ENCODE measurements at places on chromosomes 5 and 9. TPM values are rescaled to one million over a fixed set of nuclear protein-coding genes. Genes with fewer than 3 reads are reported as not detected.

The ZBTB6 gene
- polyA plus RNA-seq, result 15.1 TPM

The TNFSF15 gene
- 7.5 TPM for polyA plus RNA-seq

The GZMA gene
- polyA plus RNA-seq, result 0.37 TPM

The SPATA31C1 gene
- polyA plus RNA-seq, result 0.58 TPM

The OBP2B gene
- polyA plus RNA-seq, result not detected

The ESM1 gene
- polyA plus RNA-seq, result 8.8 TPM

The FBLL1 gene
- 0.48 TPM for polyA plus RNA-seq

The ENTPD2 gene
- 4.7 TPM for polyA plus RNA-seq

The OLFML2A gene
- polyA plus RNA-seq, result 18.7 TPM

The LCNL1 gene
- 0.43 TPM for polyA plus RNA-seq

GRCh38 chr5:125829349-125829748 is 593.9 kb upstream of the GRAMD2B start:
- no peak for DNase-seq

DNA sequence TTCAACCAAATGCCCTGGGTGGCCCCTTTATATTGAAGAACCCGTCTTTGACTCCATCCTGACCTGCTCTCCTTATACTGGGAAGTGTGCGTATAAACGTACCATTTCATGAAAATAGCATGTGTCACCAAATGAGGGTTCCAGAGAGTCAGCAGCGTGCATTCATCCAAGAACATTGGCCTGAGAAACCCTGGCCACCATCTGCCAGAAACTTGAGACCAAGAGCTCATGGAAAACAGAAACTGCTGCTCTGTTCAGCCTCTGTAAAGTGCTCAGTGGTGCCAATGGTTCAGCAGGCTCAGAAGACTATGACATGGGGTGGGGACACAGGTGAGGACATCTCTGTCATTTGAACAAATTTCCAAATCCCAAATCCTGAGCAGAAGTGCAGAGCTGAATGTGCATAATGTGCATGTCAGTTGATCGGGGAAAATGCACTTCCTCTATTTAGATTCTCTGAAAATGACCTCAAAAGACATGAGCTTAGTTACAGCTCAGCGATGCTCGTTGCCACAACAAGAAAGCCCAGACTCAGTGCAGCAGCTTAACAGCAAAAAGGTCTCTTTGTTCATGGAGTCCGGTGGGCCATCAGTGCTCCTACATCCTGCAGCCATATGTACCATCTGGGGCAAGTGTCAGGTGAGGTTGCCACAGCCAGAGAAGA is 176.1 kb downstream of the ATPSCKMT start:
- DNase-seq, result no peak

DNA sequence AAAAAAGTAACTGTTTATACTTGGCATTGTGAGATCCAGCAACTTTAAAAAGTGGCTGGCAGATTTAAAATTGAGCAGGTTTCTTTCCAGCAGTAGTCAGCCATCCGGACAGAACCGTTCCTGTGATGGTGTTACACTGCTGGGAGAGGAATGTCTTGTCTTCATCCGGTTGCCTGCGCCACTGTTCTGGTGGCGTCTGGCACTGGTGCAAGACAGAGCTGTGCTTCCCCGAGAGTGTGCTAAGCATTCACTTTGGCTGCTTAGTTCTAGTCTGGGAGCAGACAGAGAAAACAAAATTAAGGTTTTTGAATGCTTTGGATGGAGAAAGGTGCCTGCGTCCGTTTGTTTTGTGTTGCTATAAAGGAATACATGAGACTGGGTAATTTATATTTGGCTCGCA is 35.5 kb upstream of the CREBRF start:
- DNase-seq, result no peak

DNA sequence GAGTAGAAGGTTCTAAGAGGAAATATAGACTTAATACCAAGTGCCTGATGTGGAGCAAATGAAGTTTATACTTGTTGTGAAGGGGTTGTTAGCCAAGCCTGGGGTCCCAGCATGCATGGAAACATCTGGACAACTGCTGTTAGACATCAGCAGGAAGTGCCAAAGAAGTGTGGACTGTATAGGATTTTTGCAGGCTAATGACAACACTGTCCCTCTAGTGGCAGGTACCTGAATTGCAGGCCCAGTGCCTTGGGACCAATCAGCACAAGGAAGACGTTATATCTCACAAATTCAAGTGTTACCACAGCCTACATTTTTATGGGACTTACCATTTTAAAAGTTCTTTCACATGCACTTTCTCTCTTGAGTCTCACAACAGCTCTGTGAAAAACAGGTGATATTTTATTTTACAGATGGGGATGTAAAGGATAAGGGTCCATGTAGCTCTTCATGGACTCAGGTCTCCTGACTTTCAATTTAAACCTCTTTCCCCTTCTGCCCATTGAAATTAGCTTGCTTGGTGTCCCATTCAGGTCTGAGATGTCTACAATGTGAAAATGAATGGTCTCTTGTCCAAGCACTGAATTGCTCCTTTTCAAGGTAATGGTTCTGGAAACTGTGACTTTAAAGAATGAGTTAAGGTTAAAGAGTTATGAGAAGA is 89.0 kb upstream of the MAP1B start:
- DNase-seq, result no peak

DNA sequence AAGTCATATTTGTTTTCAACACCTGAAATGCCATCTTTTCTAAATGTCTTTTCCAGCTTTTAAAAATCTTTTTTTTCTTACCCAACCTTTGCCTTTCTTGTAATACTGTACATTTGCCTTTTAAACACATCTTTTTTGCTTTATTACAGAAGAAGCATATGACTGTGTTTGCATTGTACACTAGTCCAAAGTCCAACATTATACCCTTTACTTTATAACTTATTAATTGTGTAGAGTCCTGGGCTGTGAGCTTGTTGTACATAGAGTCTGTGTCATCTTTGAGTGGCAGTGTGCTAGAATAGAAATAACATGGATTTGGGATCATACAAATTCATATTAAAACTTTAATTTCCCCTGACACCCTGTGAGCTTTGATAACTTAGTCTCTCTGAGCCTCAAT is 23.7 kb downstream of the CWC27 start:
- no peak for DNase-seq

DNA sequence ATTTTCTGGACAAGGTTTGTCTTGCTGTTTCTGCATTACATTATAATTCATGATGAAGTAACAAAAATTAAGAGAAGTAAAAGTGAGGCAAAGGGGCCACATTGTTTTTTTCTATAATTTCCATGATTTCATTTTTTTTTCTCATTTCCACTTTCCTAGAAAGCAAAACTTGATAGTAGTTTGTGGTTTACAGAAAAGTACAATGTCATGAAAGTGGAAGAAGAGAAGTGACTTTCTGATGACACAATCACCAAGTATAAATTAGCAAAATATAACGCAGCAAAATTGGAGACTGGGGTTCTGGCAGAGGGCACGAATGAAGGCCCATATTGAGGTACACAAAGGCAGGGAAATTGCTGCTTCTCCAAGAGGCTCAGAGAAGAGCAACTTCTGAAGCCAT is 5.0 kb upstream of the IFNA14 start:
- no peak for DNase-seq

DNA sequence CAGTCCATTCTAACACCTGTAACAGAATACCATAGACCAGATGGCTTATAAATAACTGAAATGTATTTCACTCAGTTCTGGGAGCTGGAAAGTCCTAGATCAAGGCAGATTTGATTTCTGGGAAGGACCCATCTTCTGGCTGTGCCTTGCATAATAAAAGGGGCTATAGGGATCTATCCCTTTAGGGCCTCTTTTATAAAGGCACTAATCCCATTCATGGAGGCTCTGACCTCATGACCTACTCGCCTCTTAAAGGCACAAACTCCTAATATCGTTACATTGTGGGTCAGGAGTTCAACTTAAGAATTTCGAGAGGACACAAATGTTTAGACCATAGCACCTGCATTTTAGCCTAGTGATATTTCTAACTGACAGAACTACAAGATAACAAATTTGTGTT is 619.0 kb downstream of the CDH18 start:
- DNase-seq, result no peak

DNA sequence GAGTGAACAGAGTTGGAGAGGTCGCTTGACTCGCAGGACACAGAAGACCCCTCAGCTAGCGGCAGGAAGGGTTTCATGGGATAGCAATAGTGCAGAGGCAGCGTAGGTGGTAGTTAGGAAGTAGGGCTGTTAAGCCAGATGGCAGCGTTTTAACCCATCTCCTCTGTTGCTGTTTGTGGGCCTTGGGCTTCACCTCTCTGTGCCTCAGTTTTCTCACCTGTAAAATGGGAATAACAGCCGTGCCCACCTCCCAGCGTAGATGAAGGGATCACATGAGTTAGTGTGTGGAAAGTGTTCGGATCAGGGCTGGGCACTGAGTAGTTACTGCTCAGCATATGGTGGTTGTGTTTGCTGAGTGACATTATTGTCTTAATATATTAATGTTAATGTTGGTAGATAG is 1.9 kb downstream of the ZNF354B start:
- DNase-seq, result no peak

- DNase-seq, result no peak
Observed at GRCh38 chr5:124790301-124790894, 44.0 kb upstream of the ZNF608 start.

DNA sequence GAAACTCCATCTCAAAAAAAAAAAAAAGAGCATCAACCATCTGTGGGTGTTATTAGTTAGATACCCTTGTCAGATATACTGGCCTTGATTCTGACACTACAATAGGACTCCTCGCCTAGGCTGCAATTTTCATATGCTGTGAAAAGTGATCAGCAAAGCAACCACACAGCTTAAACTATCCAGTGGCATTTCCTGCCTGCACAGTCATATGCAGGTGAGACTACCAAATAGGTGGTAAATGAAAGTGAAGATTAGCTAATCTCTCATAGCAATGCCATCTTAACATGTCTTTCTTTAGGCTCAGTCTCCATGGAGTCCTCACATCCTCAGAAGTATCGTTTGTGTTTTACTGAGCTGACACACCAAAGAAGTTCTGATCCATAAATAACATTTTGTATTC is 40.8 kb downstream of the GRAMD2B start:
- DNase-seq, result no peak

DNA sequence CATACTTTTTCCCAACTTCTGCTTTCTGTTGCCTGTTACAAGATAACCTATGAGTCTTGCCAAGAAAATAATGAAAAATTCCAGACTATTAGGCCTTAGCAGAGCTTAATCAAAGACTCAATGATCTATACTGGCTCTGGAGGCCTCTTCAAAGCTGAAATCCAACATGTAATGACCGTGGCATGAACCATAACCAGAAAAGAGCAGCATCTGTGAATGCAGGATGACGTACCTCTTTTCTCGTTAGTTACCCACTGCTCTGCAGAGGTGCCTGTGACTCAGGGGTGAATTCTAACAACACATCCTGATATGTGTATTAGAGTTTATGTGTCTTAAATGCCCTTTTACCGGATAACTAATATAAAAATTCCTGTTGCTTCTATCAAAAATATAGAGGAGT is 645.4 kb downstream of the PRELID2 start:
- DNase-seq, result no peak

GRCh38 chr9:125747053-125747764 is at the start of gene PBX3:
TSS of gene PBX3 (plus strand) at chr9:125747373.
- no peak for DNase-seq

GRCh38 chr5:27962198-27962597 is 923.8 kb upstream of the CDH9 start:
- DNase-seq, result no peak

GRCh38 chr5:52502460-52502999 is 285.2 kb upstream of the ITGA1 start:
- DNase-seq, result no peak

DNA sequence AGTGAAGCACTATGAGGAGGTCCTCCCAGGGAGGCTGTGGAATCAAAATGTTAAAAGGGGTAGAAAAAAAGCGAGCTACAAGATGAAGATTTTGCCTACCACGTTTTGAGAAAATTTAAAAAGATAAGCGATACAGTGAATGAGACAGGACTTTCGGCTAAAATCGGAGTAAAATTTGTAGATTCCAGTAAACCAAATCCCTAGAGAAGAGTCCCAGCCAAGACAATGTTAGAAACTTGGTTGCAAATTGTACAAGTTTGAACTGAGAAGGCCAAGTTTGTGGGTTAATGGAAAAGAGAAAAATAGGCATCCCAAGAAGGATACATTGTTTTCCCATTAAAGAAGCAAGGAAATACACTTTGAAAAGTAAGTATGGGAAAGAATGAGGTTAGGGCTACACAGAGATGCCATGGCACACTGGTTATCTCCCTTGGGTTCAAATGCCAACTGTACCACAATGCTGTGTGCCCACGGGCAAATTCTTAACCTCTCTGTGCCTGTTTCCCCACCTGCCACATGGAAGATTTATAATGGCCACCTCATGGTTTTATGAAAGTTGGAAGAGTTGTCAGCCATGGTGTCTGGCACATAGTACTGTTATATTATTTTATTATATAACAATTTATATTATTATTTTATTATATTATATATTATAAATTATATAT is 16.2 kb upstream of the MGAT1 start:
- no peak for DNase-seq

- DNase-seq, result no peak
Observed at GRCh38 chr5:167939686-167940085, 351.8 kb upstream of the WWC1 start.

DNA sequence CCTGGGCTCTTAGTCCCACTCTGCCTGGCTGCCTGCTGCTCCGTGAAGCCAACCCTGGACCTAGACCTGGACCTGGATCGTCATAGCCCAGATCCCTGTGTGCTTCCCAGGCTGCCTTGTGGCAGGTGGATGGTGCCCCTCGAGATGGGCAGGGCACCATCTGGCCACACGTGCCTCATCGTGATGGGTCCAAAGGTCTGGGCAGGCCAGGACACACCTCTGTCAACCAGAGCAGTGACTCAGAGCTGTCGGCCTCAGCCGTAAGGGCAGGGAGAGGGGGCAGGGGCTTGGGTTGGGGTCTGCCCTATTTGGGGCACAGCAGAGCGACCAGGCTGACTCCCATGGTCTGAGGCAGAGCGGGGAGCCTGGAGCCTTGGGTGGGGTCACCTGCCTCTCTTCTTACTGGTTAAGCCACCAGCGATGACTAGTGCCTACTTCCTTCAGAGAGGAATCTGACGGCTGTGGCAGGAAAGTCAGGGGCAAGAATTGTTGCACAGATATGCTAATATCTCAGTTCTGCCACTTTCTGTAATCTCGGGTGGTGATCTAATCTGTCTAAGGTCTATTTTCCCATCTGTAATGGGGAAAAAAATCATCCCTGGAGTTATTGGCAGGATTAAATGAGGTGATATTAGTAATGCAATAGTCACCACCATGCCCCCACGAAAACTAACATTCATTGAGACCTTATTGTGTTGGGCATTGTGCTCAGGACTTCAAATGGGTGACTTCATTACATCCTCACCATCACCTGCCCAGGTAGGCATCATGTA is 3.2 kb upstream of the CDHR2 start:
- DNase-seq, result no peak

GRCh38 chr5:84072339-84072738 is 312.3 kb downstream of the EDIL3 start:
- no peak for DNase-seq

DNA sequence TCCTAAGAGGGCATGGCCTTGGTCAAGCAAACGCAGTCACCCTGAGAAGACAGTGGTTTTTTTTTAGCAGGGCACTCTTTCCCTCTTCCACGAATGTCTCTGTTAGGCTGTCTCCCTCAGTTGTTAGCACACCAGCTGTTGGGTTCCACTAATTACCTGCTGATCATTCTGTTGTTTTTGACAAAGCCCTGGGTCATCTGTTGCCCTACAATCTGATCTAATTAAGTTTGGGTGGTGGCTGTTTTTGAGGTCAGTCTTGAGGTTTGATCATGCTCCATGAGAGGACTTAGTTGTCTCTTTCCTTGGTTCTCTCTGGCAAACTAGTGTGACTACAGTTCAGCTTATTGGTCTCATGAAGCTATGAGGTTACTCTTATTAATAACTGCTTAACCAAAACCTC is 5.0 kb upstream of the PTPDC1 start:
- DNase-seq, result no peak

- DNase-seq, result no peak
Observed at GRCh38 chr5:103255691-103256090, 2.9 kb upstream of the MACIR start.
